Stimulated activated CD8-positive, alpha-beta memory T cell treated with anti-CD3 and anti-CD28 coated beads, Interleukin-4, amount 100 ng/mL, for 1 hour (primary cell): ENCODE measurements at places on chromosomes 11 and 22.

DNA sequence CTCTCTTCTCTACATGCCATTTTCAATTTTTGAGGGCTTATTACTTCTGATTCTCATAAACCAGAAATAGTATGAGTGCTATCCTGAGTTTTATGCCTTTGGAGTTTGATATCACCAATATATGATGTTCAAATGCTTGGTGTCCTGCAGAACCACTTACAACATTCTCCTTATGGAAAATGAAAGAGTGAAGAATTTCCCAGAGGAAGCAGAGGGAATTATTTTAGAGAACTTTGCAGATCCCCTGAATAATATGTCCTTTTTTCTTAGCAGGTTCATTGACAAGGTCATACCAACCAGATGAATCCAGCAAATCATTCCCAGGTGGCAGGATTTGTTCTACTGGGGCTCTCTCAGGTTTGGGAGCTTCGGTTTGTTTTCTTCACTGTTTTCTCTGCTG lies at the start of gene OR4D5:
TSS of gene OR4D5 (plus strand) at position 301 of the 400 bp plus-strand sequence. CDS start at position 301, 0 bp downstream.
- DNase-seq, result no peak

DNA sequence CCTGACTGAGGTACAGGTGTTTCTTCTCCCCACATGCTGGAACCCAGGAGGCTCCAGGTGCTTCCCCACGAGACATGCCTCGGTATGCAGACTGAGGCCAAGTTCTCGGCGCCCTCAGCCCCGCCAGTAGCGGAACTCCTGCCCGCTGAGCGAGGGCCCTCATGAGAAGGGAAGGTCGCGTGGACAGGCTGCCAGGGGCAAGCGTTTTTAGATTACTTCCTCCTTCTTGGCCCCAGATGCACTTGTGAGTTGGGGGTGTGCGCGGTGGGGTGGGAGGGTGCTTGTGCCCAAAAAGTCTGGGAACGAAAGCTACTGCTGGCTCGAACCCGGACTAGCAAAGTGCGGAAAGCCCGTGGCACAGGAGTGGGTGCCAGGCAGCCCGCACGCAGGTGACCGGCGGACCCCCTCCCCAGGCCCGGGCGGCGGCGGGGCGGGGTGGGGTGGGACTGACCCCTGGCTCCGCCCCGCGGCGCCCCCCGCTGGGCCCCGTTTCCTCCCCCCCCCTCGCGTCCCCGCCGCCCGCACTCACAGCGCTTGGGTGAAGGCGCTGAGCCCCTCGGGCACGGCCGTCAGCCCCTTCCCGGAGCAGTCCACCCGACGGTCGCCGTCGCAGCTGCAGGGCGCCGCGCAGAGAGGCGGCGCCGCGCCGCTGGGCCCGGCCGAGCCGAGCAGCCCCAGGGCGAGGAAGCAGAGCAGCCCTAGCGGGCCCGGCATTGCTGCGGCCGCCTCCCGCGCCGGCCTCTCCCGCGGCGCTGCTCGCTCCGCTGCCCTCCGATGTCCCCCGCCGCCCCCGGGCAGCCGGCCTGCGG lies 797 bp downstream of the LGR4 start:
- no peak for DNase-seq

DNA sequence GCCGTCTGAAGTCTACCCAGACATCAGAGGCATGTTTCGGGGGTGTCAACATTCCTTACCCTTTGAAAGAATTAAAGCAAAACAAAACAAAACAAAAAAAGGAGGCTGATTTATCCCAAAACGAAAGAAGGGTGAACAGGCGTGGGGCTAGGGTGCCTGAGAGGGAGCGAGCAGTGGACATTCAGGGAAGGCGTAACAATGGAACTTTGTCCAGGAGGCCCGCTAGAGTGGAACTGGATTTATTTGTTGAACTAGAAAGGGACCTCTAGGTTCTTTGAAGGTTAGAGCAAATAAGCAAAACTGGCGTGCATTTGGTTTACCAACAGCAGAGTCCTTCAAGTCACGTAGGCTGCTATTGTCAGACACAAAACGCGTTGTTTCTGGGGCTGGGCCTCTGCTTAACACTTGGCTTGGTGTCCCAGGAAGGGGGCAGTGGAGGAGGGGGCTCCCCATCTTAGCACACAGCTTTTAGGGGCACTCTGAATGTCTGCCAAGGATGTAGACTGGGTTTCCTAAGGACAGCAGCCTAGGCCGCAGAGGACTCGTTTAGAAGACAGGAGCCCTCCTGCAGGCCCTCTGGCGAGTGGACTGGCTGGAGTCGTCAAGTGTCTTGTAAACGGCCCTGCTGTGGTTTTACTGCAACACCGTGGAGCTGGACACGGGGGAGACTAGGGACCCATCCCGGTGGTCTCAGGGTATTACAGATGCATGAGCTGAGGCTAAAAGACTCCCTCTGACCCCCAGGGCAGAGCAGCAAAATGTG lies 203.7 kb upstream of the SORL1-AS1 start:
- no peak for DNase-seq

- no peak for DNase-seq
These were observed 9.7 kb upstream of the RCN1 start for GRCh38 chr11:32081129-32081641.

DNA sequence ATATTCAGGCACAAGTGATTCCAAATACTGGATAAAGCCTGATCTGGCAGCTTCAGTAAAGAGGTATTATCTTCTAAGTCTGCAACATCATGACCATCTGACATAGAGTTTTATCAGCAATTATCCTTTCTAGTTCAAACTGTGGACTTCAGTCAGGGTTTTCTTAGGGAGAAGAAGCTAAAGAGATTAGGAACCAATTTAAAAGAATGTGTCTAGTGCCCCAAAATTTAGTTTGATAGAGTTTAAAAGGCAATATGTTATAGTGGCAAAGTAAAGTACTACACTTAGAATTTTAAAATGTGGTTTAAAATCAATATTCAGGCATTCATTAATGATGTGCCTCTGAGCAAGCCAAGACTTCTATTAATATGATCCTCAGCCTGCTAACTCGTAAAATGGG lies 5.4 kb downstream of the PAK1 start:
- DNase-seq, result no peak

DNA sequence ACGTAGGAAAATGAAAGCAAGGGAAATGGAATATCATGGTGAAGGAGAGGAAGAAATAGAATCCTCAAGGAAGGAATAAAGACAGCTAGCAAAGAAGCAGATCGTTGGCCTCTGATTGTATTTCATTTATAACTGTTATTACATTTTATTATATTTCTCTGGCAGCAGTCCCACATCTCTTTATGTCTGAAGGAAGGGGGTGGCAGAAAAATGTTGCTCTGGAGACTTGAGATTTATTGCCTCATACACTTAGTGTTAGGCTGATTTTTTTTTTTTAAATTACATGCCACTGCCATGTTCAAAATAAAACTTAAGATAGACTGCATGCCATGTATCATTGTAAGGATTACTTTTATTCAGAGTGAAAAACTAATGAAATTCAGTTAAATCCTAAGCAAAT lies 971.7 kb upstream of the CHORDC1 start:
- DNase-seq, result no peak

GRCh38 chr22:42500161-42500835 lies 19.3 kb downstream of the RRP7A start:
- peak; percentile 62 for DNase-seq

DNA sequence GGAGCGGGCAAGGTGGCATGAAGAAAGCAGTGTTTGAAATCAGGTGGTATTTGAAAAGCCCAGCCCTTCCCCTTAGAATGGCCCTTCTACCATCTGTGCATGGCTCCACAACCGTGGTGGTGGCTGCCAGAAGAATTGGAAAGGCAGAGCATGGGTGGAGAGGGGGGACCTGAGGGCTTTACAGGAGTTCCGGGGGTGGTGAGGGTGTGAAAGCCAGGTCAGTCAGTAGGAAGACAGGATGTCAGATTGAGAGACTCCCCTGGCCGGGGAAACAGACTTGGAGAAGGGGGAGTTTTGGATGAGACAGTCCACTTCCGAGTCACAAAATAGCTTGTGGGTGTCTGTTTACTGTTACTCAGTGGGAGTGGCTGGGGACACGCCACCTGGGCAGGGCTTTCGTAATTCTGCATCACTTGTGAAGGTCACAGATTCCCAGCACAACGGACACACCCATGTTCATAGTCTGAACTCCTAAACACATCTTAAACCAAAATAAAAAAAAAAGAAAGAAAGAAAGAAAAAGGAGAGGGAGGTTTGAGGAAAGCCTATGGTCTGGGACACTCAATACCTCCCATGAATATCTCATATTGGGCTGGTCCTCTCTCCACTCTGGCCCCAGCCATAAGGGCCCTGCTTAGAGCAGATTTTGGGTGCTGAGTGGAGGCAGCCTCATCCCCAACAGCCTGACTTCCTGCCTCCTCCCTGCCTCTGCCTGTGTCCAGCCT lies 24.4 kb upstream of the SMIM35 start:
- DNase-seq, result no peak

DNA sequence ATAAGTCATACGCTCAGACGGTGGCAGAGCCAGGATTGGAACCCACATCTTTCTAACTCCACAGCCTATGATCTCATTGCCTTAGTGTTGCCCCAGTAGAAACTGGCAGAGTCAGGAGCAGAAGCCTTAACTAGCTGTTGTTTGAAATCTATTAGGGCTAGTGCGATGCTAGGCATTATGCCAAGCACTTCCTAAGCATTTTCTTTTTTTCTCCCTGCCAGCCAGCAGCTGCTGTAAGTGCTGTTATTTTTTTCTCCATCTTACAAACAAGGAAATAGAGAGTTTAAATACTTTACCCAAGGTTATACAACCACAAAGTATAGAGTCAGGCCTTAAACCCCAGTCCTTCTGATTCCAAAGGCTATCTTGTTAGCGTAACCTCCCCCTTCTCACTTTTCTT lies 161.0 kb upstream of the SORL1-AS1 start:
- no peak for DNase-seq

DNA sequence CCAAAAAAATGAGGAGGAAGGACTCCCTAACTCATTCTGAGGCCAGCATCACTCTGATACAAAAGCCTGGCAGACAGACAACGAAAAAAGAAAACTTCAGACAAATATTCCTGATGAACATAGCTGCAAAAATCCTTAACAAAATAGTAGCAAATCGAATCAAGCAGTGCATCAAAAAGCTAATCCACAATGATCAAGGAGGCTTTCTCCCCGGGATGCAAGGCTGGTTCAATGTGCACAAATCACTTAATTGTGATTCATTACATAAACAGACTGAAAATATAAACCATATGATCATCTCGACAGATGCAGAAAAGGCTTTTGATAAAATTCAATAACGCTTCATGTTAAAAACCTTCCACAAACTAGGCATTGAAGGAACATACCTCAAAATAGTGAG lies 16.4 kb downstream of the MTMR2 start:
- no peak for DNase-seq

- no peak for DNase-seq
These were observed 16.7 kb upstream of the PARVG start for GRCh38 chr22:44164031-44164430.

- DNase-seq, result no peak
These were observed 82.8 kb downstream of the FLI1 start for GRCh38 chr11:128776424-128777284.

- no peak for DNase-seq
These were observed 2.4 kb downstream of the CSDC2 start for GRCh38 chr22:41563051-41563711.

DNA sequence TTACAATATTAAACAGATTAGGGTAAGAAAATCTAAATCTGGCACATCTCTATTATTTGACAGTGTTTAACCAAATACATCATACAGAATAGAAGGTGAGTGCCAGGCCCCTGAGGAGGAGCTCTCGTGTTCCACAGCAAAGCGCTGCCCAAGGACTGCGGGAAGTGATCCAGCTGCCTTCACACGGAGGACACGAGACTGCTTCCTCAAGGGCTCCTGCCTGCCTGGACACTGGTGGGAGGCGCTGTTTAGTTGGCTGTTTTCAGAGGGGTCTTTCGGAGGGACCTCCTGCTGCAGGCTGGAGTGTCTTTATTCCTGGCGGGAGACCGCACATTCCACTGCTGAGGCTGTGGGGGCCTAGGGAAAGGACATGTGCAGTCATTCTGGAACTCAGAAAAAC lies 71.1 kb downstream of the NCAPD3 start:
- DNase-seq, result no peak

- DNase-seq, result no peak
These were observed 1055.7 kb downstream of the JRKL start for GRCh38 chr11:97445561-97445960.

DNA sequence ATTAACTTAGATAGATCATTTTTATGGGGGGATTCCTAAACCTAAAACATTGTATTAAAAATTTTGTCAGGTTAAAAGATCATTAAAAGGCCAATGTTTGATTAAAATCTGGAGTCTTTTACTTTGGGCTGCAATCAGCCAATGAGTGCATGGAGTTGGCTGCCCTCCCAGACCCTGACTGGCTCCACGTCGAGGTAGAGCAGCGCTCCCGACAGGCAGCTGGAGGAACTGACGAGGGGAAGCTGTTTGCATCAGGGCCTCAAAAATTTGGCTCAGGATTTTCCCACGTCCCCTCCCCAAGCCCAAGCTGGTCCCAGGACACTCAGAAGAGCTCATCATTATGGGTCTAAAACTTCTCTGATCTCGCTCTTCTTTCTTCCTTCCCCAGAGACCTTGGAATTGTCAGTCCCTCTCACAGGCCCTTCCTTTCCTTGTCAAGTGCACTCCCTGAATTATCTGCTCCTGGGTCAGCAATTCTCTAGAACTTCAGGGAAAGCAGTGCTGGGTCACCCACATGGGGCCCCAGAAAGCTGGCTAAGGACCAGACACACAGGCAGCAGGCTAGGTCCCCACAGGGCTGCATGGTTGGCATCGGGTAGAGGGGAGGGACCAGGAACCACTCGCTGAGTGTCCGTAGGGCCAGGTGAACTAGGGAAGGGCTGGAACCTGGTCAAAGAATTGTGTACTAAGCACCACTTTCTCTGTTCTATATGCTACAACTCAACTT lies 119.6 kb upstream of the IGLL5 start:
- DNase-seq, result no peak

- DNase-seq, result no peak
These were observed 367.0 kb upstream of the CADM1 start for GRCh38 chr11:115871161-115871760.

DNA sequence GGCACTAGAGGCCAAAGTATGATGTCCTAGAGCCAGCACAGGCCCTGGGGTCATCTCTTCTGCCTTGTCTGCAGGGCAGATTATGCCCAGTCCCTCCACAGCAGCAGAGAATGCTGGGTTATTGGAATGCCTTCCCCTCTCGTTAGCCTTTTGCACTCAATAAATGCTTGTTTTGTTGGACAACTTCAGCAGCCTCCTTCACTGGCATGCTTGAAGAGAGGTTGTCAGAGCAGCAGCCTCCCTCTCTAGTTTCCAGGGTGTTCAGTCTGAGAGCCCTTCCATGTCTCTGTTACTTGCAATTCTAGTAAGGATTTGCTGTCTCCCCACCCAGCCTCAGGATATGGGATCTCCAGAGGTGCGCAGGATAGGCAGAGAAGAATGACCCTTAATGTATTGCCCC lies 82.9 kb downstream of the PKNOX2 start:
- no peak for DNase-seq

DNA sequence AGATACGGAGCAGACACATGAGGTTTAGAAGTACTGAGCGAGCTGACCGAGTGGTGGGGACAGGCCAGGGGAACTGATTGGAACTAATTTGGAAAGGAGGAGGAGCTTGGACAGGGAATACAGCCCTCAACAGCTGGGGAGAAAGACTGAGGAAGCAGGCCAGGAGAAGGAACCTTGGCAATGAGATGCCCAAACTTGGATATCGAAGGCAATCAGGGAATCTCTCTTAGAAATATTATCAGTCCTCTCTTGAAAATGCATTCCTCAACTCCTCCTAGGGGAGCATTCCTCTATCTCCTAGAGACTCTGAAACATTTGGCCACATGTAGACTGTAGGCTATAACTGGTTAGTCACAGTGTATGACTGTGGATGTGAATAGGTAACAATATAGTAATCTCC lies 284.6 kb downstream of the GUCY1A2 start:
- DNase-seq, result no peak

- DNase-seq, result no peak
These were observed 38.0 kb downstream of the CYP2R1 start for GRCh38 chr11:14854057-14854456.
